ENCODE measurements at places on chromosomes 12 and 14. TPM values are rescaled to one million over a fixed set of nuclear protein-coding genes. Genes with fewer than 3 reads are reported as not detected.

DNA sequence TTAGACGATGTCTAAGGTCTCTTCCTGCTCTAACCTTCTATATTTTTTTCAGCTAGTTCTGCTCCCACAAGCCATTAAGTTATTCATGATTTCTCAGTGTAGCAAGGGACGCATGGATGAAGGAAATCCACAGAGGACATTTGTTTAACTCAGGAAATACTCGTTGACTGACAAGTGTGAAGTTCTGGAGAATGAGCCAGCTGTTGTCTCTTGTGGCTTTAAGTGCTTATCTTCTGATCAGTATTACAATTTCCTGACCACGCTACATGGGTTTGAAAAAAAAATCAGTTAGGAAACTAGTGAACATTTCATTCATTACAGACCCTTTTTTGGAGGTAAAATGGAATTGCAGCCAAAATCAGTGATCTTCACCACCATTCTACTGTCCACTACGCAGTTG lies 53.1 kb downstream of the GUCY2C start:
- DNase-seq = no peak

Gene IL31
- not detected for total RNA-seq

Gene ATG2B
- 36.3 TPM for total RNA-seq

DNA sequence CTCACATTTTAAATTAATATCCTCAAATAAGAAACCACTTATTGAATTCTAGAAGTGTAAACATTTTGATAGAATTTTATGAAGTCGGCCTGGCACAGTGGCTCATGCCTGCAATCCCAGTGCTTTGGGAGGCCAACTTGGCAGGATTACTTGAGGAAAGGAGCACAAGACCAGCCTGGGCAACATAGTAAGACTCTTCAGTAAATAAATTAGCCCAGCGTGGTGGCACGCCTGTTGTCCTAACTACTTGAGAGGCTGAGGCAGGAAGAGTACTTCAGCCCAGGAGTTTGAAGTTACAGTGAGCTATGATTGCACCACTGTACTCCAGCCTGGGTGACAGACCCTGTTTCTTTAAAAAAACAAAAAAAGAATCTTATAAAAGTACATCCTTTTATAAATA lies 8.9 kb upstream of the ZNF410 start:
- no peak for DNase-seq

DNA sequence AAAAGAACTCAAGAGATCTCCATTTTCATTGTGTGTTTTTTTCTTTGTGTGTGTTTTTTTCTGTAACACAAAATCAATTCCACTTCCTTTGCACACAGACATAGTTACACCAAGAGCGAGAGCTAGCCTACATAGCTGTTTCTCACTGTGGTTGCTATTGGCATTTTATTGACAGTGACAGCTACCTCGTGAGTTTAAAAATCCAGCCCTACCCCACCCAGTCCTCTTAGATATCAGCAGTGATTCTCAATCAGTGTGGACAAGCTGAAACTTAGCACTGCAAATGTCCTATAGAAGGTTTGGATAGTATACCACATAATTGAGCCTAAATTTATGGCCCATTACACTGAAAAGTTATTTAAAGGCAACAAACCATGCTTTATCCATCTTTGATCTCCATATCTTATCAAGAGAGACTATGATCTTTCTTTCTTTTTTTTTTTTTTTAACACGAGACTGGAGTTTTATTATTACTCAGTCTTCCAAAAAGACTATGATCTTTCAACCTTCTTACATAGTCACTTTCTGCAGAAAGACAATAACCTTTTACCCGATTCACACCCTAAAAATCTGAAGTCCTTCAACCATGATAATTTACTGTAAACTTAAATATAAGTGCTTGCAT lies 46.8 kb downstream of the ATP2B1 start:
- no peak for DNase-seq

DNA sequence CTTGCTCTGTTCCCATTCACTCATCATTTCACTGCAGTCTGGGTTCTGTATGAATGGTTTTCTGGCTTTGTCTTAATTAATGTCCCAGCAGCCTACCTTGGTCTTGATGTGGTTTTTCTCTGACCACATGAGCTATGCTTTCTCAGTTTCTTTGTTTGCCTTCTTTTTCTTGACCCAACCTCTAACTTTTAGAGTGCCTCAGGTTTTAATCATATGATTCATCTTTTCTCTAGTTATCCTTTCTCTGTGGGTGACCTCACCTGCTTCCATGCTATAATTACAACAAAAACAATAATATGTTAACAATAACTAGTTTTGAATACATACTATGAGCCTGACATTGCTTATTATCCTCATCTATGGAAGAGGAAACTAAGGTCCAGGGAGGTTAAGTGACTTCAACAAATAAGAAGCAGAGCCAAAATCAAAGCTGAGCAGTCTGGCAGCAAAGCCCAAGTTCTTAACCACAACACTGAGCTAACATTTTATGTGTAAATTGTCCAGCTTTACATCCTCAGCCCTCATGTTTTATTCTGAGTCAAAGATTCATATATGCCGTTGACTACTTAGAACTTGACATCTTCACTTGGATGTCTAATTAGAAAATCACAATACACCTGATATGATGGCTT lies 4.7 kb upstream of the EPYC start:
- no peak for DNase-seq

Gene AMDHD1
- total RNA-seq = 0.82 TPM

Gene MYH6
- total RNA-seq = not detected
